ENCODE measurements at places on chromosomes 12 and 14.

DNA sequence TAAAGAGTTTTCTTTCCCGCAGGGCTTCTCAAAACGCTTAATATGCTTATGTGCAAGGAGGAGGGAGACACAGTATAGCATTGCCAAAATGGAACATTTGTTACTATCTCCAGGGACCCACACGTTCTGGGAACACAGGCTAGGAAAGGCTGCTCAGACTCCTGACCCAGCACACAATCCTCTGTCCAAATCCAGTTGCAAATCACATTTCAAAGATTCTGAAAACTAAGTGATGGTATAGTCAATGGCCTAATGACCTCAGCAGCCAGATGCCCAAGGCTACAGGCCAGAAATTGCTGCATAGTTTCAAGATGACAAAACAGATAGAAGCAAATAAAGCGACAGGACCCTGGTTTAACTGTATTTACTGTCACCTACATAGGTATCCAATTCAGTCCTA is 97.0 kb upstream of the GRIP1 start:
- DNase-seq: no peak

DNA sequence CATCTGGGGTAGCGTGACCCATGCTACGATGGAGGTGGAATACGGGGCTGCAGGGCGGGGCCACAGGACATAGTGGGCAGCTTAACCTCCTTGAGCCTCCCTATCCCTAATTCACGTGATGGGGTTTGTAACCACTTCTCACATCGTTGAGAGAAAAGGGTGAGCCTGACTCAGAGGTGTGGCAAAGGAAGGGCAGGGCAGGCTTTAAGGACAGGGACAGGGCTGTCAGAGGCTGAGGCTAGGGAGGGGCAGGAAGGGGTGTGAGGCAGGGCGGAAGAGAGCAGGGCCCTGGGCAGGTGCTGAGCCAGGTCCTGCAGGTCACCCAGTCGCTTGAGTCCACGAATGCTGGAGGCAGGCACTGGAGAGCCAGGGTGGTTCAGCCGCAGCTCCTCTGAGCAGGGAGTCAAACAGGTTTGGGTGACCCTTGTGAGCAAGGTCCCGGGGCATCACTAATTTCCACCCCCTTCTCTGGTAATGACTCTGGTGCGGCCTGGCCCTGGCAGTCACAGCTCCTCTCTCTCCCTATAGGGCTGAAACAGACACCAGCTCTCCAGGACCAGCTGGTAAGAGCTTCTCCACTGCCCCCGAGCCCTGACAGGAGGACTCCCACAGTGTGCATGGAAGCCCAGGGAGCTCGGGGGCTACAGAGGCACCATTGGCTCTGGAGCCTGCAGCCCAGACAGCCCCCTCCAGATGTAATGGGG is 7.5 kb upstream of the AQP2 start:
- DNase-seq: no peak

GRCh38 chr12:106564678-106565329 is 18.0 kb upstream of the RFX4 start:
- DNase-seq: no peak

DNA sequence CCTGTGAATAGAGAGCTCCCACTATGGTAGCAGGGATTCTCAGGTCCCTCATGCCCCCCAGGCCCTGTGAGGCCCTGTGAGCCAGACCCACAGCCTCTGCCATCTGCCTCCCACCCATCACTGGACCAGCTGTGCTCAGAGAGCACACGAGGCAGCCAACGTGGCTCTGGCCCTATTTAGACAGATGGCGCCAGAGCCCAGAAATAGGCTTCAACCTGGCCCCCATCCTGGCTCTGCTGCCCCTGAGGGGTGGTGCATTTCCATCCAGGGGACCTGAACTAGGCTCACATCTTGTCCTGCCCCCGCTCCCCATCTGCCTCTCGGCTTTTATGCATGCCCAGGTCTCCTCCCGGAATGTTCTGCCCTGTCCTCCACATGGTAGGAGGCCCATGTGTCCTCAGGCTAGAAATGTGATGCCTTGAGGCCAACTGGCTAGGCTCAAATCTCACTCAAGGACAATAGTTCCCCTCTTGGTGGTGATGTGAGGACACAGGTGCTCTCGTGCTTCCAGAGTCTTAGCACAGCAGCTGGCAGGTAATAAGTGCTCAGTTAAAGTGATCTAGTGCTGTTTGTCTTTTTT is 18.9 kb downstream of the TMEM63C start:
- DNase-seq: no peak

All from occipital lobe (tissue), 3 donors.